ENCODE measurements at places on chromosomes 7 and 10. TPM values are rescaled to one million over a fixed set of nuclear protein-coding genes. Genes with fewer than 3 reads are reported as not detected.

The WIPF3 gene
- total RNA-seq = not detected

The SYPL1 gene
- 24.4 TPM for total RNA-seq

- DNase-seq = no peak
These were observed 378.8 kb upstream of the SHH start for GRCh38 chr7:156191090-156191489.

- peak; percentile 9 for DNase-seq
These were observed 85.1 kb upstream of the RELN start for GRCh38 chr7:104074529-104074928.

GRCh38 chr7:14805105-14805719, 97.3 kb downstream of the DGKB start:
- no peak for DNase-seq

DNA sequence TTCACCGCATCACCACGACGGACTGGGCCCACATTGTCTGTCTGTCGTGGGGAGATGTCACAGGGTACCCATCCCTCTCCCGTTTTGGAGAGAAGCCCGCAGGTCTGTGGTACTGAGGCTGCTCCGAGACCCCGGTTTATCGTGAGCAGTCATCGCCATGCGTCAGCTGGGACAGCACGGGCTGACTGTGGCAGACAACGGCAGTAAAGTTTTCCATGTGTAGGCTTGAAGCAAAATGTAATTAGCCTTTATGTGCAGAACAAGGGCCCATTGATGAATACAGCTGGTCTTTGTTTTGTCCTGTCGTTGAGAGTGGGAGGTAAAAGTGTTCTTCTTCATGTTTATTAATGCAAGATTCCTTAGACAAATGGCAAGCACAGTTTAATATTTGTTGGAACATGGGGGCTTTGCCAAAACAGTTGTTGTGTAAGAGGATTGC, 167.4 kb upstream of the SH2B2 start:
- DNase-seq = no peak

GRCh38 chr10:119957451-119957850, 64.9 kb downstream of the SEC23IP start:
- DNase-seq = no peak

DNA sequence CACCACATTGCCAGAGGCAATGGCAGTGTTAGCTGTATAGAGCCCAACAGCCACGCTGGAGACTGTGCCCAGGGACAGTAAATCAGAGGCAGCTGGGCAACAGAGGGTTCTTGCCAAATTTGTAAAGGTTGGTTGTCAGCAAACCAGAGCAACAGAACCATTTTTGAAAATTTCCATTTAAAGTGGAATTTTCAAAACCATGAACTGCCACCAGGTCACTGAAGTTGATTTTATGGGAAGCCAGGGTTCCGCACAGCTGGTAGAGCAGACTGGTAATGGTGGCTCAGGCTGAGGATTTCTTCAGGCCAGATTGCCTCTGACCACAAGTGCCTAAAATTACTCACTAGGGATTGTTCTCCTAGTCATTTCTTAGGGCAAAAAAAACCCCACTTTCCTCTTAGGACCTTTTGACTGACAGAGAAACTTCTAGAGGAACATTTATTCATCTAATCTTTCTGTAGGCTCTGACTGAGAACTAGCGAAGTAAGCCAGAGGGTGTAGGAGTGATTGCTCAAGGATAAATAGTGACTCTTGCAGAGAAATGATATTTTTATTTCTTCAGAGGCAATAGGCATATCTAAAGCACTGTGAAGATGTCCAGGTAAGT, 342.4 kb downstream of the BBS9 start:
- DNase-seq = no peak

- DNase-seq = no peak
These were observed 1136.4 kb downstream of the TYW1 start for GRCh38 chr7:68133045-68133444.

GRCh38 chr10:109992485-109992884, 15.3 kb upstream of the ADD3 start:
- DNase-seq = no peak

GRCh38 chr10:77160679-77161078, 476.9 kb downstream of the KCNMA1 start:
- DNase-seq = peak; percentile 99

GRCh38 chr7:38374507-38374906, 101.1 kb upstream of the TARP start:
- DNase-seq = peak; percentile 20

Measured in HT1080 (cell line).